ENCODE measurements at places on chromosomes 12 and 14.

DNA sequence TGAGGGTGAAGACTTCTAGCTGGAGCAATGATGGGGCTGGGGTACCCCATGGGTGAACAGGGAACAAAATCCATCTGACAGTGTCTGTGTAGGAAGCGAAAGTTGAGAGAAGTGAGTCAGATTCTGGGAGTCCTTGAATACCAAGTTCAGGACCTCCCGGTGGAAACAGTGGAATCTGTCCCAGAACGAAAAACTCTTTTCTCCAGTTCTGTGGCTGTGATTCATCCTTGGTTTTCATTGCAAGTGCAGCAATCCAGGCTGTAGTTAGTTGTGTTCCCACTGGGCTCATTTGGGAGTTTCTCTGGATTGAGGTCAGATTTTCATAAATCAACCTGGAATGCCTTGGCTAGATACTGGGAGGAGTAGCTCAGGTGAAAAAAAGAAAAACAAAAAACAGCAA, 120.7 kb downstream of the C12orf75 start:
- no peak for DNase-seq

- DNase-seq, result peak; percentile 55
Observed at GRCh38 chr12:50174971-50175715, 8.0 kb upstream of the CERS5 start.

GRCh38 chr14:49849213-49849847, 3.3 kb downstream of the NEMF start:
- peak; percentile 47 for DNase-seq

DNA sequence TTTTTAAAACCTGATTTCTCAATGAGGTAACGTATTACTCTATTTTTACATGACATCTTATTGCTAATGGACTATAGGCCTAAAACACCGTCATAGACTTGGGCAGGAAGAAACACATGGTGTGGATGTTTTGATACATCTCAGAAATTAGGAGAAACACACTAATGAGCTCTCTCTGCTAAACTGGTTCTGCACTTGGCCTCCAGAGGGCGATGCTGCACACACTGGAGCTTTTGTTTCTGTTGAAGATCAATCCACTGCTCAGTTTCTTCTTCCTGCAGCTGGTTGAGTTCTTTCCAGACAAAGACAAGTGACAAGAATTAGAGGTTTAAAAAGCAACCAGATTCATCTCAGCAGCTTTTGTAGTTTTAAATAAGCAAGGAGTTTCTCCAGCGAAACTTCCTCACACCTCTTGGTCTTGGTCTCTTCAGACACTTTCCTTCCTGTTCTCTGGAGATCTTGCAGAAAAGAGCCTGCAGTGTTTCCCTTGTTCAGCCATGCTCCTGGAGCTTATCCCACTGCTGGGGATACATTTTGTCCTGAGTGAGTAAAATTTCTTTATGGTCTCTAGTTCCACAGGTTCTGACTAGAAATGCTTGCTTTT, 178.5 kb upstream of the OR4E1 start:
- no peak for DNase-seq

DNA sequence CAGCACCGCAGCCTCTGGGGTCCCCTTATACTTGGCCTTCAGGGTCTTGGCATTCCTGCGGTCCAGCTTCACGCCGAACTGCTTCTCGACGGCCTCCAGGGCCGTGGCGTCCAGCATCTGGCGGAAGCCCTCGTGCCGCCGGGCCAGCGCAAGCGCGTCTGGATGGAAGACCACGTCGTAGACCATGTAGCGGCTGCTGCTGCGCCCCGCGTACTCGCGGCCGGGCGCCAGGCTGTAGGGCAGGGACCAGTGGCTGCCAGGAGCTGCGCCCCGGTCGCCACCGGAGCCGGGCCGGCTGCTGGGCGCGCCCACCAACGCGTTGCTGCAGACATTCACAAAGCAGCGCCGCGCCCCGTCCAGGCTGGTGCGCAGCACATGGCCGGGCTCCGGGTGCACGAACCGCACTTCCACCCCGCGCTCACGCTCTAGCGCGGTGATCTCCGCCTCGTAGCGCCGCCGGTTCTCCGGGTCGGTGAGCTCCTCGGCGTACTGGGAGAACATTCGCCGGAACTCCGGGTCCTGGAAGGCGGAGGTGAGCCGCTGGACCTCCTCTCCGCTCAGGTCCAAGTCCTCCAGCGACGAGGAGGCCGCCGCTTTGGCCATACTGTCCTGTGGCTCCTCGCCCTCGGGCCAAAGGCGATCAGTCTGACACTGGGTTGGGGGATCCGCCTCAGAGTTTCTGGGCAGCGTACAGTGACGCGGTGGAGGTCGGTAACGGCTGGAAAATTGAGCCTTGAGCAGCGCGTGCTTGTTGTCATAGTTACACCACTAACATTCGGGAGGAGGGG, at the start of gene DNAAF2:
TSS of gene DNAAF2 (minus strand) at position 698 of the 788 bp plus-strand sequence. CDS start at position 603, 95 bp downstream.
- peak; percentile 68 for DNase-seq

DNA sequence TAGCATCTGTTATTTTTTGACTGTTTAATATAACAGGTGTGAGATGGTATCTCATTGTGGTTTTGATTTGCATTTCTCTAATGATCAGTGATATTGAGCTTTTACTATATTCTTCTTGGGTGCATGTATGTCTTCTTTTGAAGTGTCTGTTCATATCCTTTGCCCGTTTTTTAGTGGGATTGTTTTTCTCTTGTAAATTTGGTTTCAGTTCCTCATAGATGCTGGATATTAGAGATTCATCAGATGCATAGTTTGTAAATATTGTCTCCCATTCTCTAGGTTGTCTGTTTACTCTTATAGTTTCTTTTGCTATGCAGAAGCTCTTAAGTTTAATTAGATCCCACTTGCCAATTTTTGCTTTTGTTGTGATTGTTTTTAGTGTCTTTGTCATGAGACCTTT, 48.9 kb upstream of the NEDD1 start:
- DNase-seq, result no peak

GRCh38 chr12:107377596-107378385, 284.4 kb upstream of the CRY1 start:
- DNase-seq, result no peak

DNA sequence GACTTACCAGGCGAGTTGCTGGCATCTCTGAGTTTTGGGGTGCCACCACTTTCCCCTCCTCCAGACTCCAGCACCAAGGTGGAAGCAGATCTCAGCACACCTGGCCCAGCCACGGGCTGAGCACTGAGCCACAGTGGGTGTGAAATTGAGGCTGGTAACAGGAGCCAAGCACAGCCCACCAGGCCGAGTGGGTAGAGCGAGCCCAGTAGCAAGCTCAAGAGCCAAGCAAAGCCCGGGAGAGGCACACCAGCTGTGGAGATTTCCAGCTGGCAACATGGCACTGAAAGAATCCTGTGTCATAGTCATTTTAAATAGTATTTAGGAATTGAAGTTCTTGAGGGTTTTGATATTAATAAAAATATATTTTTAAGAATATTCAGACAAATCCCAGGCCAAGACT, 596.2 kb upstream of the TMEM132C start:
- no peak for DNase-seq

GRCh38 chr14:30034152-30034551, 106.5 kb upstream of the PRKD1 start:
- peak; percentile 70 for DNase-seq

GRCh38 chr14:68856572-68856971, 63.7 kb upstream of the ZFP36L1 start:
- no peak for DNase-seq

GRCh38 chr12:16530268-16530850, 75.6 kb downstream of the LMO3 start:
- DNase-seq, result peak; percentile 84

DNA sequence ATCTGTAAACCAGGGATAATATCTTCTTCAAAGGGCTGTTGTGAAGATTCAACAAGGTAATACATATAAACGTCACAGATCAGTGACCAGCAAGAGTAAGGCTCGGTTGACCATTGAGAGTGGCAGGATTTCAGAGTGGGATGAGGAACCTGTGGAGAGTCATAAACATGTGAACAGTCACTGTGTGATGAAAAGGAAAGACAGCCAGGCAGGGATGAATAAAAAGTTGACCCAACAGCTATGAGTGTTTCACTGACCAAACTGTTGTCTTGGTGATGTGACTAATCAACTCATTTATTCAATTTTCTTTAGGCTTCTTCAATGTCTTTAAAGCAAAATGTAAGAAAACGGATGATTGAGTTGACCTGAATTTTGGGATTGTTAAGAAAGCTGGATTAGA, 8.6 kb upstream of the FRMD6 start:
- no peak for DNase-seq

DNA sequence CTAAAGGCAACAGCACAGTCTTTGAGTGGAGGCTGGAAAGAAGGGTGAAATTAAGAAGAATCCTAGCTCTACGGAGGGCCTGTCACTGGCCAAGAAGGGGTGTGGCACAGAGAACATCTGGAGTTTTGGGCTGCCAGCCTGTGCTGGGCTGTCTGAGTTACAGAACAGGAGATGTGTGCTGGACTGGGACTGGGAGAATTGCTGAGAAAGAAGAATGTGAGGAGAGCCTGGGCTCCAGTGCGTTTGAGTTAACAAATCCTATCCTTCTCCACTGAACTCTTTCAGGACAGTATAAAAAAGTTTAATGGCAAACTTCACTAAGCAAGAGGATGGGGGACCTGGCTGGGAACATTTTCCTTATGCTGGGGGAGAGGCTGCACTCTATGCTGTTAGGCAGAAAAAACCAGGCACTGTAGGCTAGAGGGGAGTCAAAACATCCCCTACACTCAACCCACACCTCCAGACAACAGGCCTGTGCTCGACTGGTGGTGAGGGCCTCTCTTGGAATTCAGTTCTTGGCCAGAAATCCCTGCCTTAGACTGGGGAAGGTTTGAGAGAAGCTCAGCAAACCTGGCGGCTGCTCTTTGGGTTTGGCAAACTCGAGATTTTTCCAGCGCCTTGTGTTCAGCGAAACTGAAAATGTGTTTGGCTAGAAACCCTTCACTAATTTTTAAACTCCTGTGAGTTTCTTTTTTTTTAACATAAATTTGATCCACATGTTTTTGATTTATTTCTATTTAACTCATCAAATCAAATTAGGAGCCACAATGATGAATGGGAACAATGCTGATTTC, 217.3 kb downstream of the MON2 start:
- DNase-seq, result no peak

DNA sequence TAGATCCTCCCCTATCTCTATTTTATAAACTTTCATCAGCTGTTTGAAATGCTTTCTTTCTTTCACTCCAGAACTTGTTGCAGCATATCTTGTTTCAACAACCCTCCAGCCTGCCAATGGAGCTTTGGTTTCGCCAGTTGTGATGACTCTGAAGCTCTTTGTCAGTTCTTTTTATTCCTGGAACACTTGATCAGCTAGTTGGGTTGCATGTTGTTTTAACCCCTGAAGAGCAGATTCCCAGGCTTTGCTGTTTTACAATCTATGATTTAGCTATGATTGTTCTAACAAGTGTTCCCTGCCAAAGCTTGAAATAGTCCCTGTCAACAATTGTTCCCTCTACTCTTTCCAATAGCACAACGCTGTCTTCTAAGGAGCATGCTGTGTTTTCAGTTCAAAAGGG, 50.6 kb upstream of the FUT8 start:
- DNase-seq, result peak; percentile 48

GRCh38 chr12:131258398-131258797, 304.7 kb downstream of the ADGRD1 start:
- no peak for DNase-seq

DNA sequence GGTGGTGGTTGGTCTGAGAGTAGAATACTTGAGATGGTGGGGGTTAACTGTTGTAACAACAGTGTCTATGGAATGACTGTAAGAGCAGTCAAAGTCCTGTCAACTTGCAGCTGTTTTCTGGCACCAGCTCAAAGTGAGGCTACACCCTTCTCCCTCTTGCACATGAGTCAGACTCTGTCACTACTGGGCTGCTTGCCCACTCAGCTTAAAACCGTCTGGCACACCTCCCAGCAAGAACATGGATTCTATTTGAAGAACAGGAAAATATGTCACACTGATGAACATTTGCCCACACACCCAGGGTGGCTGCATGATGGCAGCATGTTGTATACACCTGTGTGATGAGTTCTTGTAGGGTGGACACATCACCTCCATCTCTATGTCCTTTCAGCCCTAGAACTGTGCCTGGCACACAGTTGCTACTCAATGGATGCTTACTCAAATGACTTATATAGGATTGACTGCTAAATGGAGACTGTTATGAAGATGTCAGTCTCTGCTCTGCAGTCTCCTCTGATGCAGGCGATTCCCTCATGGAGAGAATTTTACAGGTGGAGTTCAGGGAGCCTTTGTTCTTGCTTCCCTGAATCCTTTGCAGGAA, 19.3 kb upstream of the SERPINA6 start:
- DNase-seq, result no peak
